Left renal pelvis (tissue), 4 donors: ENCODE measurements at places on chromosomes 16 and 17. TPM values are rescaled to one million over a fixed set of nuclear protein-coding genes. Genes with fewer than 3 reads are reported as not detected.

DNA sequence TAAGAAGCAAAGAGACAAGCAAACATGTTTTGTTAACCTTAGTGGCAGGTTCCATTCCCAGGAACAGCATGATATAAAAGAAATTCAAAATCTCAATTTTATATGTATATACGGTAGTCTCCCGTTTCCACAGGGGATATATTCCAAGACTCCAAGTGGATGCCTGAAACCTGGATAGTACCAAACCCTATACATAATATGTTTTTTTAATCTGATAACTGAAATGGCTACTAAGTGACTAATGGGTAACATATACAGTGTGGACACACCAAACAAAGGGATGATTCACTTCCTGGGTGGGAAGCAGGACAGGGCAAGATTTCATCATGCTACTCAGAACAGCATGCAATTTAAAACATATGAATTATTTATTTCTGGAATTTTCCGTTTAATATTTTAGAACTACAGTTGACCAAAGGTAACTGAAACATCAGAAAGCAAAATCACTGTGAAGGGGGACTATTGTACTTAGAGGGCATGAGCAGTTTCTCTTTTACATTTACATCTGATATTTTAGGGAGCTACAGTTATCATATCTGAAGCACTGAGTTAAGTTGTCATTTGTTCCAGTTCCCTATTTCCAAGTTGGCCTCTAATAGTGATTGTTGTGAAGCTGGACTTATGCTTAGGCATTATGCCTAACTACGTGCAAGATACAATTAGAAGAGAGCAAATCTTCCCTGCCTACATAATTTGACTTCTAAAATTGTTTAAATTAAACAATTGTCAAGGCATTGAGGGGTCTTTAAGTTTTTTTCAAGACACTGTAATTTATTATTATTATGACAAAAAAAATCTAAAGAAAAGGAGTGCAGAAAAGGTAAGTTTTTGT, 34.1 kb upstream of the ABCA6 start:
- DNase-seq, result no peak

- DNase-seq, result no peak
These were observed 3.7 kb downstream of the DLX4 start for GRCh38 chr17:49972486-49973270.

DNA sequence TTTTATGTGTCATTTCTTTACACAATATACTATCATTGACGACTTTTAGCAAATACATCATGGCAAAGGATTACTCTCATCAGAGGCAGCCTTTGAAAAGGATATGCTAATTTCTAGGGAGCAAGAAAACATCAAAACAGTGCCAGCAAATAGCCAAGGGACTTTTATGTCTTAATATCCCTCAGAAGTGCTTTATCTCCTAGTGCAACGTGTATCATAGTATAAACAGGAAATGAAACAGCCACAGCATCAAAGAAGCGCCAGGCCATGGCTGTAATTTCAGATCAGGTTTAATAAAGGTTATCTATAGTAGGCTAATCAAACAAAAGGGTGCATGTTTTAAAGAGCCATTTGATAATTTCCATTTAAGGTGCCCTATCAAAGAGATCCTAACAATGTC, 159.9 kb downstream of the AXIN2 start:
- no peak for DNase-seq

DNA sequence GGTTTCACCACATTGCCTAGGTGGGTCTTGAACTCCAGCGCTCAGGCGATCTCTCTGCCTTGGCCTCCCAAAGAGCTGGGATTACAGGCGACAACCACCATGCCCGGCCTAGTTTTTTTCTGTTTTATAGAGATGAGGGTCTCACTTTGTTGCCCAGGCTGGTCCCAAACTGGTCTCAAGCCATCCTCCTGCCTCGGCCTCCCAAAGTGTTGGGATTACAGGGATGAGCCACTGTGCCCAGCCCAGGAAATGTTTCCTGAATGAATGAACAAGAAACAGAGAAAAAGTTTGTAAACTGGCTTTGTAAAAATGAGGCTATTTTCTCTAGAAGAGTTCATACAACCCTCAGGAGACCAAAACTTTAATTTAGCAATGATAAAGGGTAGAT, 68.0 kb downstream of the WWP2 start:
- no peak for DNase-seq

- DNase-seq, result no peak
These were observed 5.0 kb upstream of the MSI2 start for GRCh38 chr17:57251211-57251787.

DNA sequence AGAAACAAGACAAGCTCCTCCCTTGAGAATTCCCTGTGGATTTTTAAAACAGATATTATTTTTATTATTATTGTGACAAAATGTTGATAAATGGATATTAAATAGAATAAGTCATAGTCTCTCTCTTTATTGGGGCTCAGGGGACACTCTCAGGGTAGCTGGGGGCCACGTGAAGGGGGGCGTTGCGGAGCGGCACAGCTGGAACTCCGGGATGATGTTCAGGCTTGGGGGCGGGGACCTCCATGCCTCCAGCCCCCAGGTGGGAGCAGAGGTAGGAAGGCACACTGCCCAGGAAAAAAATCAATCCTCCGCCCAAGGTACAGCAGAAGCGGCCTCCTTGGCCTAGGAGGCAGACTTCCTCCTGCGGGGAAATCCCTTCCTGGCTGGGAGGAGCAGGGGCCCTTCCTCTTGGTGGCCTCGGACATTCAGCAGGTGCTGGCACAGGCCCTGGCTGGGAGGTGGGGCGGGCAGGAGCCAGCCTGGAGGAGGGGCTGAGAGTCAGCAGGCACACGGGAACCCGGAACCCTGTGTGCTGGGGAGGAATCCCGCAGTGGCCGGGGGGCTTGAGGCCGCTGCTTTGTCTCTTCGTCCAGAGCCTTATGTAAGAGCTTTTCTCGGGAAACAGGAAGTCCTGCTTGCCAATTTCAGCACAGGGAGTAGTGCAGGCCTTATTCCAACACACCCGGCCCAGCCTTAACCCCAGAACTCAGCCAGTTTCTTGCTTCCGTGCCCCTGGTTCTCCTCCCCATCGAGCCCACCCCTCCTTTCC, 591 bp upstream of the TNFSF13 start:
- DNase-seq, result no peak

DNA sequence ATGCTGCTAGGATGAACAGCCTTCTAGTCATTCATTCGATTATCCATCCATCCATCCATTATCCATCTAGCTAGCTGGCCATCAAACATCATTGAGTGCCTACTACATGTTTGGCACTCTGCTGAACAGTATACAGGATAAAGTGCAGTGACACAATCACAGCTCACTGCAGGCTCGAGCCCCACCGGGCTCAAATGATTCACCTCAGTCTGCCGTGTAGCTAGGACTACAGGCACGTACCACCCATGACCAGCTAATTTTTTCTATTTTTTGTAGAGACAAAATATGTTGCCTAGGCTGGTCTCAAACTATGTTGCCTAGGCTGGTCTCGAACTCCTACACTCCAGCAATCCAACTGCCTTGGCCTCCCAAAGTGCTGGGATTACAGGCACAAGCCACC, 50.0 kb downstream of the SSH2 start:
- DNase-seq, result no peak

GRCh38 chr16:85546585-85547447, 66.3 kb upstream of the GSE1 start:
- no peak for DNase-seq

DNA sequence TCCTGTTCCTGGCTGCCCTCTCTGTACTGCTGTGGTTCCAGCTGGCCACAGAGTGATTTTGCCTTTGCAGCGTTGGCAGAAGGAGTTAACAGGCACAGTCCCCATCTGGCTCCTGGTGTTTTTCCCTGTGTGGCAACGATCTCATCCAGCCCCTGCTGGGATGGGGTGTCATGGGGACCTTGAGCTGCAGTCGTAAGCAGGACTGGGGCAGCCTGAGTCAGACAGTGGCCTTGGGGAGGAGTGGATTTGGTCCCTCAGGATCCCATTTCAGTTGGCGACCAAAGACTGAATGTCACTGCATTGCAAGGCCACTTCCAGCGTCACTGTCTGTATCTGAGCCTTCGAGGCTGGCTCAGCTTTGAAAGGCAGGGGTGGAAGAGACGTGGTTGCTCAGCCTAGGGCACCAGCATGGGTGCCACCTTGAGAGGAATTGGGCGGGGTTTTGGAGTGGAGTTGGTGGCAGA, 11.9 kb downstream of the TMEM94 start:
- DNase-seq, result no peak

DNA sequence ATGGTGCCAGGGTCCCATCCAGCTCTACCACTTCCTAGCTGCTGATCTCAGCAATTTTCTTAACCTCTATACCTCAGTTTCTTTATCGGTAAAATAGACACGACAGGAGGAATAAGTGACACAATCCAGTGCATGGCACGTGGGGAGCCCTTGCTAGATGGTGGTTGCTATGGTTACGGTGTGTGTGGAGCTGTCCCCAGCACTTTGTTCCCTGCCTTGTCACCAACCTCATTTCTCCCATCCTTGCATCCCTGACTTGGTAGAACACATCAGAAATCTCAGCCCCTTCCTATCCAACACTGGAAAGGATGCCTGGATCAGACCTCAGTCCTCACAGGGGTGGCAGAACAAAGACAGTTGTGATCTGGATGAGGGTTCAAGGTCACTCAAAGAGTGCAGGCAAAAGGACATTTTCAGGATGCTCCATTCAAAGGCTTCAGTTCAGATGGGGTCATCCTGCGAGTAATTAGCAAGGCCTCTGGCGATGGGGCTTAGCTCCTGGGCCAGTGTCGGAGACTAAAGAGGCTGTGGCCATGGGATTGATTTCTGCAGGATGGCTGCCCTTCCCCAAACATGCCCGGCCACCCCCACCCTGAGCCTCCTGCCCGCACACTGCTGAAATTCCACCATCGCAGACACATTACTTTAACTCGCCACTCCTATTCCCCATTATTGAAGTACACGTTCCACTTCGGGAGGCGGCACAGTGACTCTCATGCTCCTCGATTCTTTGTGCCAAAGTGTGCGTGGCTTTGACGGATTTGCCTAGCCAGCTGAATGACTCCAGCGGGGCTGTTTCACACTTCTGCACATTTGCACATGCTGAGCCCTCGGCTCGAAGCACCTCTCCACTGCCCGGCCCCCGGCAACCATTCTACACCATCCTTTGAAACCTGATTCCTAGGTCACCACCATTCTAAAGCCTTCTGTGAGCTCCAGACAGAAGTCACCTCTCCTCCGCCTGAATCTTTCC, 40.3 kb downstream of the WNT3 start:
- no peak for DNase-seq

DNA sequence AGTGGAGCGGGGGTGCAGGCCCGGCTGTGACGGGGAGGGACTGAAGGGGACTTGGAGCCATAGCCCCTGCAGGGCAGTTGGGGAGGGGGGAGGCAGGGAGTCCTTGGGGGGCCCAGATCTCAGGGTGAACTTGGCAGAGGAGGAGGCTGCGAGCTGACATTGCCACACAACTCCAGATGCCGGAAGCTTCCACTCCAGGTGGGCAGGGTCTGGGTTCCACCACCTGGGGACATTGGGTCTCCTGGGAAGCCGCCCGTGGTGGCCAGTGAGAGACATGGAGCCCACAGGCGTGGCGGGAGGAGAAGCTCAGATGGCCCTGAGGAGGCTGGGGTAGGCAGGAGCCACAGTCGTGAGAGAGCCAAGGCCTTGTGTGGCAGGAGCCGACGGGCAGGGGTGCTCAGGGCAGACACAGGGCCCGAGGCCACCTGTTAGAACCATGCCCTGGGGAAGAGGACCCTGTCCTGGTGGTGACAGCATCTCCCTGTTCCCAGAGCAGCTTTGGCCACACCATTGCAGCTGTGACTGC, 18.2 kb upstream of the GAA start:
- DNase-seq, result no peak

DNA sequence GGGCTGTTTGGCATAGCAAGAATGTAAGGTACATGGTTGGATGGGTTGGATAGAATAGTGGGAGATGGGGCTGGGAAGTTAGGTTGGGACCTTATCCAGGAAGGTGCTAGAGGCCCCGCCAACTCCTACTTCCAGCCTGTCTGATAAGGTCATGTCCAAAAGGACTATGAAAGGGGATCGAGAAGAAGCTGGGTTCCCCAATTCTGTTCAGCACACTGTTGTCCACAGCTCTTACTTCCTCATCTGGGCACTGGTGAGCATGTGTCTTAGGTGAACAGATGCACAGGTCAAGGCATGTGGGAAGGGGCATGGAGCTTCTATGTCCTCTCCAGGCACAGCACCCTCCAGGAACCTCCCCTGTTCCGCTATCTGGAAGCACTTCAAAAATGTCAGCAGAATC, 5.6 kb upstream of the ULK2 start:
- no peak for DNase-seq

DNA sequence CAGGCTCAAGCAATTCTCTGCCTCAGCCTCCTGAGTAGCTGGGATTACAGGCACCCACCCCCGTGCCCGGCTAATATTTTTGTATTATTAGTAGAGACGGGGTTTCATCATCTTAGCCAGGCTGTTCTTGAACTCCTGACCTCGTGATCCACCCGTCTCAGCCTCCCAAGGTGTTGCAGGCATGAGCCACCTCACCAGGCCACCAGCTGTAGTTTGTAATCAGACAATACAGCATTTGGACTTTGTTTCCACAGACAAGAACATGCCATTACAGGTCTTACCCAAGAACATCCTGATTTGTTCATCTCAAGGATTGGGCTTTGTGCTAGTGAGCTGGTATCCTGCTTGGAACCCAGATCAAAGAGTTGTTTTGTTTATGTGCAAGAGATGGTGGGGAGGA, 30.1 kb downstream of the C17orf100 start:
- DNase-seq, result no peak

DNA sequence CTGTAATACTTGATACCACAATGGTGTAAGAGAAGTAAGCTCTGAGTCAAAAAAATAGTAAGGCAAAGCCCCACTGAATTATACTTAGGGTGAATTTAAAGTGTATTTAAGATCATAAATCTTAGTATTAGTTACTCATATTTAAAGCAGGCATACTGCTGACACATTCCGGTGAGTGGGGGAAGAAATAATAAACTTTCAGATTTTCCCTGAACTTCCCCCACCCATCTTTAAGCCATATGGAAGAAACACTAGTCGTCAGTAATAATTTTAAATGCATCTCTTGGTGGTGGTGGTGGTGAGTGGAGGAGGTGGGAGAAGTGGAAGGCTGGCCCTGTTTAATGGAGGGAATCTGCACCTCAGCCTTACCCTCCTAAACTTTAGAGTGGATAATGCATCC, 20.5 kb downstream of the MPHOSPH6 start:
- no peak for DNase-seq

The CHCT1 gene
- polyA plus RNA-seq, result not detected

The HP gene
- polyA plus RNA-seq, result 0.42 TPM

The CES5A gene
- polyA plus RNA-seq, result not detected

The OR3A3 gene
- 0.15 TPM for polyA plus RNA-seq

The ENPP7 gene
- 4.6 TPM for polyA plus RNA-seq

The MED1 gene
- polyA plus RNA-seq, result 58.7 TPM

The USH1G gene
- polyA plus RNA-seq, result 0.82 TPM

The TMEM114 gene
- polyA plus RNA-seq, result not detected
